Central memory CD4-positive, alpha-beta T cell (primary cell): ENCODE measurements at places on chromosomes 5 and 9.

GRCh38 chr5:13859270-13860065 lies 85.0 kb downstream of the DNAH5 start:
- DNase-seq: no peak

DNA sequence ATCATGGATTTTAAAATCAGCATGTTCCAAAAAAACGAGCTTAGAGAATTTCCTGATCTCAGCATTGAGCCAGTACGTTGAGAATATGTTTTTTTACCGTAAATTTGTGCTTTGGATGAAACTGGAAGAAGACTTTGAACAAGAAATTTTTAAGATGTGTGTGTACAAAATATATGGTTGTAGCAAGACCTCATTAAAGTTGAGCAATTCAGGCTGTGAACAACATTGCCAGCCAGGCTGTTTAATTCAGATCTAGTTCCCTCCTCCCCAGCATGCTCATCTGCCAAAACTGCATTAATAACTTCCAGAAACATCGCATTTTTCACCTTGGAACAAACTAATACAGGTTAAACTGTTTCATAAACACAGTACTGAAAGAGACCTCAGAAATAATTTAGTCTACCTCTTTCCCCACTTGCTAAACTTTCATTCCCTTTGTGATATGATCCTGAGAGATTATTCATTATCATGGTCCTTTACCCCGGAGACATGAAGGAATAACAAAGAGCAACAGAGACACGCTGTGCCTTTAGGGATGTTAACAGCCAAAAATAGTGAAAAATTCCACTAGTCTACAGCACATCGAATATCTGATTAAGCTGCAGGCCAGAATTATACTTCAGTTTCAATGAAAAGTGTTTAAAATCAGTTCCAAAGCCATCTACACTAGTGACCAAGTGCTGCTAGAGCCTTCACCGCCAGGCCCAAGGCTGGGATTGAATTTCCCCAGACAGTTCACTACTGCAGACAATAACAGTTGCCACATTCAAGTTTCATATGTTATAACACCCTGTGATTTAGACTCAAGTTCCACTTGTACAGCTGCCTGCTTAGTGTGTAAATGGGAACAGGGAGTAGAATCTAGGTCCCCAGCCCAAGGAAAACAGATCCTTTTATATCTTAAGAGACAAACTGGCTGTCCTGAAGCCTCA lies 89.6 kb downstream of the EFNA5 start:
- DNase-seq: no peak

DNA sequence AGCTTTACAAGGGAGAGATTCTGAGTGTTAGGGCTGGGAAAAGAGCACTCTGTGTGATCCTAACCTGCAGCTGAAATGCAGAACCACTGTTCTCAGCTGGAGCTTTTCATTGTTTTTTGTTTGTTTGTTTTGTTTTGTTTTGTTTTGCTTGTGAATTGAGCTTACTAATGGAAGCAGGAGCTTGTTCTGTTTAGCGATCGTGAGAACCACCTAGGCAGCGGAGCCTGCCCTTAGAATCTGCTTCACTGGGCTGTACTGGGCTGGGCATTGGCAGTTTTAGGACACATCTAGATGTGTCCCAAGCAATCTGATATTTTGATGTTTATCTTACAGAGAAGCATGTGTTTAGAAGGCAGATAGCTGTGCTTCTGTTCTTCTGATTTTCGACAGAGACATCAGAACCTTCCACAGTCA lies 14.3 kb downstream of the SYK start:
- DNase-seq: no peak

GRCh38 chr5:66222455-66222854 lies 78.4 kb downstream of the SREK1 start:
- no peak for DNase-seq

- DNase-seq: no peak
Measured at GRCh38 chr9:2559192-2560152, 62.1 kb upstream of the VLDLR start.

- no peak for DNase-seq
Measured at GRCh38 chr9:95366731-95367325, 49.3 kb upstream of the FANCC start.

- DNase-seq: no peak
Measured at GRCh38 chr9:37997636-37998374, 71.2 kb downstream of the SHB start.

- no peak for DNase-seq
Measured at GRCh38 chr5:170819824-170820223, 36.3 kb downstream of the GABRP start.

- DNase-seq: no peak
Measured at GRCh38 chr5:19927170-19927569, 60.8 kb downstream of the CDH18 start.

- DNase-seq: no peak
Measured at GRCh38 chr5:17801595-17801994, 167.3 kb downstream of the TAF11L14 start.

- DNase-seq: peak; percentile 22
Measured at GRCh38 chr9:93577078-93577974, 942 bp downstream of the PHF2 start.

DNA sequence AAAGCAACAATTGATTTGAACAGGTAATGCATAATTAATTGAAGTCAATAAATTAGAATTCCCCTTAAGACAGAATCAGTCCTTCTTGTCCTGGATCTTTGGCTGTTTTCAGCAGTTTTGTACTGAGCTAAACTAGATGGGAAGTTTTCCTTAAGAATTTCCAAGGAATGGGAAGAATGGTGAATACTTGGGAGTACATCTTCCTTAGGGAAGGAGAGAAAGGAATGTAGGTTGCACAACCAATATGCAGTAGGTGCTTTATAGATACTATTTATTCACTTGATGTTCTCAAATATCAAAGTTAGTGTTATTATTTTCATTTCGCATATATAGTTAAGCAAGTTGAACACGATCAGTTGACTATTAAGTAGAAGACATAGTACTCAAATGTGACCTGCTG lies 183.5 kb upstream of the MAP1B start:
- no peak for DNase-seq

- no peak for DNase-seq
Measured at GRCh38 chr5:82421119-82421518, 143.0 kb upstream of the RPS23 start.

DNA sequence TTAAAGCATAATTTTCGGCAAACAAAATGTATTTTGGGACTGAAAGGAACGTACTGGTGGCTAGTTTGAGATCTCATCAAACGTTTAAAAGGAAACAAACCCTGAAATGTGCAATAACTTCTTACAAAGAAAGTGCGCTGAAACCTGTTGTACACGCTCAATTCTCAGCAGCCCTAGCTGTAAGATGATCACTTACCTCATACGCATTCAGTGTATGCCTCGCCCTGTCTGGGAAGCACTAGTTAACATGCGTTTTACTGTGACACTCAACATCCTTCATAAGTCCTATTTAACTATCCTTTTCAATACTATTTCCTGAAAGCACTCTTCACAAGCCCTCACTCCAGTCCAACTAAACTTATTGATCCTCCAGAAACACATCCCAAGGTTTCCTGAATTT lies 485.0 kb upstream of the EDIL3 start:
- DNase-seq: no peak

GRCh38 chr5:179370490-179371120 lies 25.3 kb upstream of the ADAMTS2 start:
- no peak for DNase-seq

DNA sequence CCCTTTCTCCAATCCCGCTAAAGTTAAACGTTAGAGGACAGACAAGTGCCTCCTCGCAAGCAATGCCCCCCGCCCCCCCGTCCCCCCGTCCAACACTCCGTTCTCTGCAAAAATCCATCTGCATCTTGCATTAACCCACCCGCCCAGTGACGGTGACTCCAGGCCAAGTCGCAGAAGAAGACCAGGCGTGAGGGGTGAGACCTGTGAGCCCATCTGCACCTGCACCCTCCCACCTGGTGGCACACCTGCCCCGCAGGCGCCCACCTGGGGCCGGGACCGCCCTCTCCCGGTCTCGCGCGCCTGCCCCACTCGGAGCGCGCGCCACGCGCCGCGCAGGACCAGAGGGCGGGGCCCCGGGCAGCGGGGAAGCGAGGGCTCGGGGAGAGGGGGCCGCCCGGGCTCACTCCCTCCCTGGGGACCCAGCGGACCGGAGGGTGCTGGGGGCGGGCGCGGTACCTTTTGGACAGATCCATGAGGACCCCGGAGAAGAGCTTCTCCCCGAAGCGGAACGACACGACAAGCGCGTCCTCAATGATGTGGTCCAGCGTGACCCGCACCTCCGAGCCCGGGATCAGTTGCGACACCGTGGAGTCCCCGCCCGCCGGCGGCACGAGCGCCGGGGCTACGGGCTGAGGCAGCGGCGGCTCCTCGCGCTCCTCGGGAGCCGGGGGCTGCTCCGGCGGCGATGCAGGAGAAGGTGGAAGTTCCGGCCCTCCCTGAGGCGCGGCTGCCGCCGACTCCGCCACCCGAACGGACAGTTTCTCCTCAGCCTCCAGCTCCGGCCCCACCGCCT lies 705 bp downstream of the PWWP2A start:
- peak; percentile 51 for DNase-seq

DNA sequence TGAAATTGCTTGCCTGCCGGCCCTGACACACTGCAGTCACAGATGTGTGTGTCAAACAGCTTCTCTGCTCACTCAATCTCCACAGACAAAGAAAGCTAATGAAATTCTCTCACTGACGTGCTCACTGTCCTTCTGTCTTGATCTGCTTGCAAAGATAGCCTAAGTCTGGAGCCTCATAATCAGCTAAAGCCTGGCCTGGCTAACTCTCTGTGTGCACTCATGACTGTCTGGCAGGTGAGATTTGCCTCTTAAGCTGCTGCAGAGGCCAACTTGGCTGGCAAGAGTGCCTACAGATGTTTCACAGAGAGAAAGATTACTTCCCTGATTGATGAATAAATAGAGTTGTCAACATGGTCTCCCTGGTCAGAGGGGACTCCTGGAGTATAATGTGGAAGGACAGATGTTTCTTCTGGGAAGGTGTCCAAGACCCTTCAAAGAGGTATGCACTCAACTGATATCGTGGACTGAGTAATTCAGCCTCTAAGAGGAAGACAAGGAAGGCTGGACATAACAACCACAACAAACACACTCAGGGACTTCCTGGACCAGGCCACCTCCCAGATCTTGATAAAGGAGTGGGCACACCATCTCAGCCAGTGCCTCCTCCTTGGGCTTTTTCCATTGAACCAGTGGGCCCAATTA lies 362.0 kb downstream of the SPOCK1 start:
- no peak for DNase-seq

DNA sequence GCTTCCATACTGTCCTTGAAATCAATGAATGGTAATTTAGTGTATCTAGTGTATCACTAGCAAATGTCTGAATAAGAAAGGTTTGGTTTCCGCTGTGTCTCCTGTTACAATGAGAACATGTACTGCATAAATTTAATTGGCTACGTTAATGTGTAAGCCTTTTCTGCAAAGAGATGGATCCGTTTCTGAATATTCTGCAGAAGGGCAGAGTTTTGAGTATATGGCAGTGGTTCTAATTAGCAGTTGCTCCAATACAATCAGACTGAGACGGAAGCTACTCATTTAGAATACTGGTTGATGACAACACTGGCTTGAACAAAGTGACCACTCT lies 555 bp upstream of the PCDHGC4 start:
- no peak for DNase-seq

DNA sequence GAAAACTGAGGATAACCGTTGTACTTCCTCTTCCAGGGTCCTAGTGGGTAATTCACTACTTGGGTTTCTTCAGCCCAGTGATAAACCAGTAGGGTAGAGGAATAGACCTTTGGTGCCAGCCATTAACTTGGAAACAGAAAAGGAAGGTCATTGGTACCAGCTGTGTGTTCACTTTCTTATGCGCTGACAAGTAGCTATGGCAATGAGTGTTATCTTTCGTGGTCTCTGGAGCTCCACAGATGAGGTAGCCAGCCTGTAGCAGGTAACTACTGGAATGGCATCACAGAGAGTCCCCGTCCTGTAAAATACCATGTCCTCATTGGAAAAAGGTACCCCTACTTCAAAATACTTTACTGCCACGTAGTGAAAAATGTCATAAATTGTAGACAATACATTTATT lies 2.3 kb downstream of the UHRF2 start:
- no peak for DNase-seq

DNA sequence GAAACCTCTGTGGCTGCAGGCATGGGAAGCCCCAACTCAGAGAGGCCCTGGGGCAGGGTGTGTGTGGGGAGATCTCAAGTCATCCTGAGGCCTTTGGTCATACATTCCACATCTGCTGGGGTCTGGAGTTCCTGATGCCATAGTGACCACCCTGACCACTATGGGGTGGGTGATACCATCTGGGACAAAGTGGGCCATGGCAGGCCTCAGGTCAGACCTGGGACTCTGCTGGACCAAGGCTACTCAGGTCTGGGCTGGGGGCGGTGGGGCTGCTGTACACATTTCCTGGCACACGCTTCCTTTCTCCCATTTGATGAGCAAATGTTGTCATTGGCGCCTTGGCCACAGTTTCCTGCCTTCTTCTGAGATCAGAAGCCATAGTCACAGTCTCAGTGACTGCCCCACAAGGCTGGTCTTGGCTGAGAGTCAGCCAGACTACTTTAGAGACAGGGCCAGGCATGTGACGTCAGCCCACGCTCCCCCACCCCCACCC lies 15.1 kb upstream of the ACSL6 start:
- DNase-seq: peak; percentile 56

DNA sequence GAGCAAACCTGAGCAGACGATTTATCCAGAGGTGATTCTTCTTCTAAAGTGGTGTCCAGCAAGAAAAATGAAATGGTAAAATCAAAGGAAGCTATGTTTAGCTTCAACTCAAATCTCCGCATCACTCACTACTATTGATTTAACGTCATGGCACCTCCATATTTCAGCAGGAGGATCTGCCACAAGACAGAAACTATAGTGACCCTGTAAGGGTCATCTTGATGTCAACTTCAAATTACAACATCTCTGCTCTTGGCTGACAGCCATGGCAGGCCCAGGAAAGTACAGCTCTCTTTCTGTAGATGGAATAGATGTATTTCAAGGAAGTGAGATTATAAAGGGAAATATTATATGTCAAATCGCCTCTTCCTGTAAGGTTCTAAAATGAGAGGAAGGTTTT lies 10.1 kb upstream of the EFNA5 start:
- DNase-seq: no peak

- DNase-seq: no peak
Measured at GRCh38 chr5:169875091-169875728, 105.1 kb downstream of the INSYN2B start.

DNA sequence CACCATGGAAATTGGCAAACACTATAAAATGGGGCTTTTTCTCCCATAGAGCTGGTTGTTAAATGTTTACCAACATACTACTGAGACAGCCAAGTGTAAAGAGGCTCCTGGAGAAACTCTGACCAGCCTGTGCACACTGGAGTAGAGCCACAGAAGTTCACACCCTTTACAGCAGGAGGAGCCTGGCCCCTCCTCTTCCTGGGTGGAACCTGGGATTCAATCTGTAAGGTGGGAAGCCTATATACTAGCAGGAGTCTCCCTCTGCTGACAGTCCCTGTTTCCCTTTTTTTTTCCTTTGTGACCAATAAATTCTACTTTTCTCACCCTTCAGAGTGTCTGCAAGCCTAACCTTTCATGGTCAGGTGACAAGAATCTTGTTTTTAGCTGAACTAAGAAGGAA lies 10.4 kb upstream of the SLC30A5 start:
- no peak for DNase-seq

GRCh38 chr5:88664645-88665044 lies 218.3 kb downstream of the MEF2C start:
- no peak for DNase-seq
